ENCODE measurements at places on chromosomes 2 and 18. TPM values are rescaled to one million over a fixed set of nuclear protein-coding genes. Genes with fewer than 3 reads are reported as not detected.

GRCh38 chr2:240998995-240999791 lies 775 bp downstream of the SNED1 start:
- no peaks in the 10 kb centered on the region for H3K27me3 ChIP-seq
- H3K36me3 ChIP-seq, result peaks cover 7% of the 10 kb centered on the region
- H3K4me3 ChIP-seq, result peak overlapping the region; percentile 81
- no peak overlapping the region for H3K27ac ChIP-seq
- DNase-seq, result peak; percentile 69

- H3K4me1 ChIP-seq, result peaks cover 23% of the 10 kb centered on the region
- H3K27me3 ChIP-seq, result no peaks in the 10 kb centered on the region
- H3K27ac ChIP-seq, result no peak overlapping the region
- no peaks in the 10 kb centered on the region for H3K36me3 ChIP-seq
- no peak for DNase-seq
- H3K4me3 ChIP-seq, result no peak overlapping the region
Measured at GRCh38 chr2:147002256-147002655, 842.6 kb upstream of the ACVR2A start.

VWA3B gene
- not detected for total RNA-seq

- H3K4me1 ChIP-seq, result peaks cover 3% of the 10 kb centered on the region
- no peak for DNase-seq
- no peak overlapping the region for H3K27ac ChIP-seq
- no peaks in the 10 kb centered on the region for H3K36me3 ChIP-seq
Measured at GRCh38 chr2:7826656-7827055, 855.2 kb upstream of the ID2 start.

RGPD3 gene
- 0.13 TPM for total RNA-seq

- no peak overlapping the region for H3K4me3 ChIP-seq
- H3K4me1 ChIP-seq, result no peaks in the 10 kb centered on the region
- no peak for DNase-seq
- H3K27ac ChIP-seq, result no peak overlapping the region
Measured at GRCh38 chr2:121764681-121765228, 9.3 kb downstream of the TSN start.

- no peaks in the 10 kb centered on the region for H3K4me1 ChIP-seq
- DNase-seq, result no peak
- no peak overlapping the region for H3K27ac ChIP-seq
- H3K4me3 ChIP-seq, result no peak overlapping the region
Measured at GRCh38 chr2:80420530-80421208, 116.1 kb upstream of the LRRTM1 start.

DNA sequence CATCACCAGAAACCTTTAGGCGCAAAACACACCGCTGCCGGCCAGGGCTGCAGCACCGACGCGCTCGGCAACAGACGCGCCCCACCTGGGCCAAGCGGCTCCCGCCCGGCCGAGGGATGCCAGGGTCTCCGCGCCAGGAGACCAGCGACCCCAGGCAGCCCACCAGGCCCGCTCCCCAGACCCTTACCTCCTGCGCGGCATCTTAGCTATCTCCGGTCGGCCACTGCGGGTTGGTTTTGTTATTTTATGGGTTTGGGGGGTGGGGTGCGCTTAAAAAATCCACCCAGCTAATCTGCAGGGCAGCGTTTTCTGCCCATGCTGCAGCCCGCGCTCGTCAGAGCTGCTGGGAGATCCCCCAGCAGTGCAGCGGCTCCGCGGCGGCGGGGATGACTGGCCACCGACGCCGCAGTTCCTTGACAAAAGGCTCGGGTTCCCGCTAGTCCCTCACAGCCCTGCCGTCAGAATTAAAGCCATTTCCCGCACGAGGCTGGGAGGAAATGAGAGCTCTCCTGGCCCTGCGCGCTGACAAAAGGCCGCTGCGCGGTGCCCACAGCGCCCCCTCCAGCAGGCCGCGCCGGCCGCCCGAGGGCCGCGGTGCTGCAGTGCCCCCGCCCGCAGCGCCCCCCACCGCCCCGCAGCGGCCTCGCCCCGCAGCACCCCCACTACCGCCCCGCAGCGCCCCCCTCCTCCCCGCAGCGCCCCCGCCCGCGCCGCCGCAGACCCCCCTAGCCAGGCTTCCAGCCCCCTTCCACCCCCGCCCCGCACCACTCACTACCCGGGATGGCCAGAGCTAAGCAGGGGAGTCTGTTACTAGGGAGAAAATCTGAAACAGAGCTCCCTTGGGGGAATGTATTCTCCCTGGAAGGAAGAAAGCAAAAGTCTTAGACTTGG lies at the start of gene ADD2:
Gene ADD2, minus strand, starts transcription at position 502 of the 891 bp plus-strand sequence. CDS start 61,792 bp downstream, outside the sequence.
- no peaks in the 10 kb centered on the region for H3K36me3 ChIP-seq
- no peak within 1 kb of the TSS for H3K27ac ChIP-seq

KLHL30 gene
- total RNA-seq, result not detected

NT5DC4 gene
- not detected for total RNA-seq

ANKRD36B gene
- 15.7 TPM for total RNA-seq

- no peaks in the 10 kb centered on the region for H3K36me3 ChIP-seq
- peaks cover 19% of the 10 kb centered on the region for H3K4me1 ChIP-seq
- no peaks in the 10 kb centered on the region for H3K27me3 ChIP-seq
- H3K27ac ChIP-seq, result no peak overlapping the region
- DNase-seq, result no peak
- H3K4me3 ChIP-seq, result no peak overlapping the region
Measured at GRCh38 chr2:223095207-223095606, 43.2 kb downstream of the KCNE4 start.

DNA sequence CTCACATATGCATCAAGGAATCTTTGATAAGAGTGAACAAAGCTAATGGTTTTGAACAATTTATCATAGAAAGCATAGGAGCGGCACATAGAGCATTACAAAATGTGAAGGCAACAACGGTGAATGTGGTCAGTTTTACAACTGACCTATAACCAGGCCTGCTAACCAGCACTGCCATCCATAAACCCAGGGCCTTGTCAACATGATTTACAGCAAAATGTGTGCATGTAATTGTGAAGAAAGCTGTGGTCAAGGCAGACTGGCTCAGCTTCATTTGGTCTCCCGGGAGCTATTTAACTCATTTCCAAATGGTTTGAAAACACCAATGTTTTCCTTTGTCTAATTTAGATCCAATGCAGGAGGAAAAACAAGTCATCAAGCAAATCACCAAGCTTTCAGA lies 119.8 kb downstream of the DHRS9 start:
- no peaks in the 10 kb centered on the region for H3K27me3 ChIP-seq
- H3K4me3 ChIP-seq, result no peak overlapping the region
- H3K27ac ChIP-seq, result no peak overlapping the region
- DNase-seq, result no peak
- H3K4me1 ChIP-seq, result no peaks in the 10 kb centered on the region
- no peaks in the 10 kb centered on the region for H3K36me3 ChIP-seq

DNA sequence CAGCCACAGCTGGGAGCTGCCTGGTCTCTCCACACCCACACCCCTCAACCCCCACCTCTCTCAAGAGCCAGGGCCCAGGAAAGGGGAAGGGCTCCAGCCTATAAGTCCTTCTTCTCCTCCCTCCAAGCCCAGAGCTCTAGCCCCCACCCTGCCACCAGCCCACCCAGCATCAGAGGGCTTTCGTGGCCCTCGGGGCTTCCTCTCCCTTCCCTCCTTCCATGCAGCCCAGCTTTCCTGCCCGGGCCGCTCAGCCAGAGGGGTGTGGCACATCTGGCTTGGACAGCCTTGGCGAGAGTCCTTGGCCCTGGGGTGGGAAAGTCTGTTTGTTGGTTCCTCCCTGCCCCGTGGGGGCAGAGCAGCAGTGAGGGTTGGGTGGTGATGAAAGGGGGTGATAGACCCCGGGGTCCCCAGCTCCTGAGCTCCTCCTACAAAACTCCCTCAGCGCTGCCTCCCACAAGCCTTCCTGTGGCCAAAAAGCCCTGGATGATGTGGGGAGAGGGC lies 7.0 kb downstream of the TNS1 start:
- DNase-seq, result peak; percentile 84
- H3K4me1 ChIP-seq, result peaks cover 81% of the 10 kb centered on the region
- H3K27me3 ChIP-seq, result no peaks in the 10 kb centered on the region
- H3K27ac ChIP-seq, result peak overlapping the region; percentile 88
- peak overlapping the region; percentile 55 for H3K4me3 ChIP-seq

DNA sequence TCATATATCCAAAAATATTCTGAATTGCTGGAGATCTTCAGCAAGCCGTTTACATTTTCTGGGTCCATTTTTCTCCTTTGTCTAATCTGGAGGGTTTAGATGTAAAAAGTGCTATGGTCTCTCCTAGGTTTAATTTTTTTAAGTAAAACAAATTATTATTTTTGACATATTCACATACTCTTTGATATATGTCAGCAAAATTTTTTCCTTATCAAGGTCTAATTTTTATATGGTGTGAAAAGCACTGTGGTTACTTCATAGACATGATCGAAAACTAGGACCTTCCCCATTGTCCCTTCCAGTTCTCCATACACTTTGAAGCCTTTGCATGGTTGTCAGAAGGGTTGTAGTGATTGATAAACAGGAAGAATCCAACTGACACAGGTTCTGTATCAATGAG lies 168.2 kb downstream of the PLCL1 start:
- H3K4me3 ChIP-seq, result no peak overlapping the region
- H3K36me3 ChIP-seq, result no peaks in the 10 kb centered on the region
- no peaks in the 10 kb centered on the region for H3K27me3 ChIP-seq
- DNase-seq, result no peak
- peaks cover 33% of the 10 kb centered on the region for H3K4me1 ChIP-seq

DNA sequence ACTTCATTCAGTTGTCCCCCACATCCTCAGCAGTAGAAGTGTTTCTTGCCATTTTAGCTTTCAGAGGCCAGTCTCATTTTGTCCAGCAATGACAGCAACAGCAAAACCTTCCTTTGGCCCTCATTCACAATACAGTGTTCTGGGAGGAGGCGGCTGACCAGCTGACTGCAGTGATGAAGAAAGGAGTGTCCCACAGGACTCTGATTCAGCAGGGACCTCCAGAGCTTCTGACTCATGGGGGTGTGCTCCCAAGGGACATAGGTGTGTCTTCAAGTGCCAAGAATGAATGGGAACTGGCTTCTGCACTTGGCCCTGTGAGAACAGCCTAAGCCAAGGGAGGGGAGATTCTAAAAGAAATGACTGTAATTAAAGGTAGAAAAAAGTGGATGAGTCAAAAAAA lies 147.0 kb upstream of the PELI1 start:
- H3K27me3 ChIP-seq, result no peaks in the 10 kb centered on the region
- no peaks in the 10 kb centered on the region for H3K36me3 ChIP-seq
- peaks cover 26% of the 10 kb centered on the region for H3K4me1 ChIP-seq
- H3K27ac ChIP-seq, result peak overlapping the region; percentile 16
- DNase-seq, result peak; percentile 94

FOXI3 gene
- not detected for total RNA-seq

- peak; percentile 74 for DNase-seq
- no peaks in the 10 kb centered on the region for H3K4me1 ChIP-seq
- H3K36me3 ChIP-seq, result no peaks in the 10 kb centered on the region
- peaks cover 34% of the 10 kb centered on the region for H3K27me3 ChIP-seq
- H3K27ac ChIP-seq, result no peak overlapping the region
Measured at GRCh38 chr18:27685807-27686412, 491.0 kb downstream of the CDH2 start.

DNA sequence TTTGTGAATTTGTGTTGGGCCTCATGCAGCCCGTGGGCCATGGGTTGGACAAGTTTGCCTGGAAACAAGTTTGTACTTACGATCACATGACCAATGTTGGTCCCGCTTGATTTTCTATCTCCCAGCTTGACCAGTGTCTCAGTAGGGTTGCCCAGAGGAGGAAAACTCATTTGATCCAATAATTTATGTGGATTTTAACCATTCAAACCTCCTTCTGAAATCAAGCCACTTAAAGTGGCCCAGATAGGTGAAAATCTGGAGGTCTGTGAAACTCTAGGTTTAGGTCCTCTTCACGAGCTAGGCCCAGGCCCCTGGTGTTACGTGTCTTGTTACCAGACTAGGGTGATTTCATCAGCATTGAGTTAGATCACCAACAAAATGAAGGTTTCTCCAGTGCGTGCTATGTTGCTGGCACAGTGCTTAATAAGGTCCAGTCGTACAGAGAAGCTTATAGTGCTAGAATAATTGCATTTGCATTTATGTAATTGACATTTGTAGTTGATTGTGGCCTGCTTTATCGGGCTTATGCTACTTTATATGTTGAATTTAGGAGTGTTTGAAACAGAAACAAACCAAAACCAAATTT lies 4.4 kb downstream of the ACTR2 start:
- peak overlapping the region; percentile 92 for H3K27ac ChIP-seq
- no peaks in the 10 kb centered on the region for H3K27me3 ChIP-seq
- DNase-seq, result peak; percentile 90
- H3K4me3 ChIP-seq, result peak overlapping the region; percentile 49
- peaks cover 39% of the 10 kb centered on the region for H3K4me1 ChIP-seq

GRCh38 chr18:76756531-76757253 lies 65.7 kb upstream of the ZNF236 start:
- DNase-seq, result peak; percentile 33
- peak overlapping the region; percentile 32 for H3K4me3 ChIP-seq
- H3K27ac ChIP-seq, result no peak overlapping the region
- no peaks in the 10 kb centered on the region for H3K27me3 ChIP-seq
- no peaks in the 10 kb centered on the region for H3K36me3 ChIP-seq

- no peaks in the 10 kb centered on the region for H3K36me3 ChIP-seq
- H3K27me3 ChIP-seq, result no peaks in the 10 kb centered on the region
- no peak overlapping the region for H3K4me3 ChIP-seq
- peak; percentile 91 for DNase-seq
- peaks cover 24% of the 10 kb centered on the region for H3K4me1 ChIP-seq
Measured at GRCh38 chr2:102313025-102313424, 1.7 kb downstream of the IL1RL1 start.

HRH4 gene
- total RNA-seq, result not detected

DNA sequence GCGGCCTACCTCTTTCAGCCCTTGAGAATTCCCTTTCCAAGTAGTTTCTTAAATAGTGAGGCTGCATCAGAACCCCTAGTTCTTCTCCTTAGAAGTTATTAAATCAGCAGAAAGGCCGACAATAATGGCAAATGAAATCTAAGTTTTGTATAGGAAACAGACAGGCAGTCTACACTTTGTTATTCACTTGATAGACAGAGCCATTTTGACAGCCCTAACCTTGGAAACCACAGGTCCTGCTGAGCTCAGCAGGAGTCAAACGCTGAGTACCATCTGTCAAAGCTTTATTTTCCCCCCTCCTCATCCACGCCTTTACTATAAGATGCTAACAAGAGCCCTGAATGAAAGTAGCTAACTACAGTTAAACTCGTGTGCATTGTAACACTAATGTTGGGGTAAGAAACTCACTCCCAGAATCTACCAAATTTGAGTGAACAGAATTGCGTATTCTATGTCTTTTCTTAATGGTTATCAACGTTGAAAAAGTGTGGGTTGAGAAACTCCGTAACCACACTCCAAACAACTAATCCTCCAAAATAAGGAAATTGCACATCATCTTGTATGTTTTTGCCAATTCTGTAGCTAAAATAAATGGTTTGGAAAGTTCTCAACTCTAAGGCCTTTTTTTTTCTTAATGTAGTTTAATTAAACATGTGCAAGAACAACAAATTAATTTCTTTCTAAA lies 90.6 kb upstream of the EFEMP1 start:
- no peak overlapping the region for H3K27ac ChIP-seq
- H3K4me1 ChIP-seq, result peaks cover 5% of the 10 kb centered on the region
- no peaks in the 10 kb centered on the region for H3K27me3 ChIP-seq
- no peak for DNase-seq

Data from GM23248 (cell line).